Thyroid gland (tissue), 4 donors: ENCODE measurements at places on chromosomes 7 and 10.

DNA sequence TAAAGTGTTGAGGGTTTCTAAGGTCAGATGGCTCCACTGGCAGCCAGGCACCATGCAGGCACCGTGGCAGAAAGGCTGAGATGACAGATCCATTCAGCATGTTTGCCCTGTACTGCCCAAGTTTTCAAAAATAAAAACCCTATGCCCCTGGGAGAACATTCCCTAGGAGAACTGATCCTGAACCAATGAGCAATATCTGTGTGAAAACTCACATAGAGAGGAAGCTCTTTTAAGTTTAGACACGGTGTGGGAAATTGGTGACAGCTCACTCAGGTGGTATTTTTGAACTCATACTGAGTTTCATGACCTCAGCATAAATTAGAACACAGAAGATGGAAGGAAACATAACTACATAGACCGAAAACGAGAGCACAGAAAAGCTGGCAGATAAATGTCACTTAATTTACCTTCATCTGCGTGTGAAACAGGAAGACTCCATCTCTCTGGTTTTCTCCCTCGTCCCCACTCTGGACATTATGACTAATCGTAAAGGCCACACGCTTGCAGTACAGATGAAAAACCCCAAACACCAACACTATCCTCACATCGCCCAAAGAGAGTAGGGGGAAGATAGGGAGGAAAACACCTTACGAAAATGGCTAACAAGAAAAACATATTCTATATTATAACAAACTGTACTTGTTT is 127.8 kb downstream of the ICA1 start:
- DNase-seq, result peak; percentile 52

GRCh38 chr7:115088893-115089292 is 167.0 kb downstream of the MDFIC start:
- no peak for DNase-seq

GRCh38 chr10:60735244-60735643 is 43.0 kb upstream of the CDK1 start:
- peak; percentile 50 for DNase-seq

GRCh38 chr7:69218576-69218975 is 379.7 kb upstream of the AUTS2 start:
- no peak for DNase-seq

DNA sequence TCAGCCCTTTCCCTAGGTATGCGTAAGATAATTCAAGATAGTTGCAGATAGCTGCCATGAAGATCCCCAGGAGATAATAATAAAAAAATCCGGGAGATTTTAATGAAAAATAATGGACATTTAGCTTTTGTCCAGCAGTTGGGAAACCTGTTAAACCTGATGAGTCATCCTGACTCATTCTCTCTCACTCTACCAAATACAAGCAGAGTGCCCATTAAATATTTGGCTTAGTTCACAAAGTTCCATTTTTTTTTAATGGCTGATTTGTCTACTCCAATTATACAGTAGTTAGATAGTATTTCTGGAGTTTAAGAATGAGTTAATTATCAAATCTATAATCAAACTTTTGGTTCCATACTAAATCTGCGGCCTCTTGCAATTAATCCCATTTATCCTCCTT is 2.1 kb upstream of the SHTN1 start:
- no peak for DNase-seq

DNA sequence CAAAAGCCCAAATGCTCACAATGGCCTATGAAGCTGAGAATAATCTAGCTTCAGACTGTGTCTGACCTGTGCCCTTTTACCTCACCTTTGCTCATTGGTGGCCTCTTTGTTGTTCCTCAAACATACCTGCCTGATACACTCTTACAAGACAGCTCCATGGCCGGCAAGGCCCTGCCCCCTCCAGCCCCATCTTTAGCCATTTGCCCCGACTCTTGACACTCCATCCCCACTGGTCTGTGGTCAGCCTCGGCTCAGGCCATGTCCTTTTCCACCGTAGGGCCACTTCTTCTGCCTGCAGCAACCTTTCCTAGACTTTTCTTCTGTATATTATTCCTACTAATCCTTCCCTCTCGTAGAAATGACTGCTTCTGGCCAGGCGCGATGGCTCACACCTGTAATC is 265.2 kb downstream of the RPS24 start:
- no peak for DNase-seq

DNA sequence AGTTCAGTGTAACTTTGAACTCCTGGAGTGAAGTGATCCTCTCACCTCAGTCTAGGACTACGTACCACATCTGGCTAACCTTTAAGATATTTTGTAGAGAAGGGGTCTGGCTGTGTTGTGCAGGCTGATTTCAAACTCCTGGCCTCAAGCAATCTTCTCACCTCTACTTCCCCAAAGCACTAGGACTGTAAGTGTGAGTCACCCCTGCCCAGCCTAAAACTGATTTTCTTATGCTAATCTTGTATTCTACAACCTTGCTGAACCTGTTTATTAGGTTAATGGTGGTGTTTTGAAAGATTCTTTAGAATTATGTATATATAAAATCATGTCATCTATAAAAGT is 58.0 kb downstream of the LCOR start:
- DNase-seq, result no peak

DNA sequence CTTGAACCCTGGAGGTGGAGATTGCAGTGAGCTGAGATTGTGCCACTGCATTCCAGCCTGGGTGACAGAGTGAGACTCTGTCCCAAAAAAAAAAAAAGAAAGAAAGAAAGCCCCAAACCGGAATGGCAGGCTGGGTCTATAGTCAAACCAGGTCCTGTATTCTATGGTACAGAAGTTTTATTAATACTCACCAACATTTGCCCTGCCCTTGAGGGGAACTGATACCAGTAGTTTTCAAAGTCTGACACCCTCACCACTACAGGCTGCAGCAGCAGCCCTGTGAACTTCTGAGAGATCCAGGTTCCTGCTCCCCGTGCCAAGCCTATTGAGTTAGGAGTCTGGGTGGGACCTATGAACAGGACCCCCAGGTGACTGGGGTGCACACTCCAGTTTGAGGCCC is 80.6 kb downstream of the RGS10 start:
- no peak for DNase-seq

DNA sequence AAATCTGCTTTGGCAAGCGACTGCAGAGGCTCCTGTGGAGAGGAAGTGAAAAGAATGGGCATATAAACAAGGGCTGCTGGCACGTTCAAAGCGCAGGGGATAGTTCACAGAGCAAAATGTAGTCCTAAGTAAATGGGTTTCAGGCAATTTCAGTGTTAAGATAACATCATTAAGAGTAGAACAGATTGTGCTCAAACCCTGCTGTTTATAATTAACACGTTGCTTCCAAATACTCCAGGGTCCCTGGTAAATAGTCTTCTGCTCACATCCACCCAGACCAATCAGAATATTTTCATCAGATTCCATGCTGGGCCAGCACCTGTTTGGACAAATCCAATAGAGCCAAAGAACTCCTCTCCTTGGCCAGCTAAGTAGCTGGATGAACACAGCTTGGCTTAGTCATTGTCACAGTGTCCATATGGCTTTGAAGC is 81.4 kb downstream of the ORC5 start:
- no peak for DNase-seq

DNA sequence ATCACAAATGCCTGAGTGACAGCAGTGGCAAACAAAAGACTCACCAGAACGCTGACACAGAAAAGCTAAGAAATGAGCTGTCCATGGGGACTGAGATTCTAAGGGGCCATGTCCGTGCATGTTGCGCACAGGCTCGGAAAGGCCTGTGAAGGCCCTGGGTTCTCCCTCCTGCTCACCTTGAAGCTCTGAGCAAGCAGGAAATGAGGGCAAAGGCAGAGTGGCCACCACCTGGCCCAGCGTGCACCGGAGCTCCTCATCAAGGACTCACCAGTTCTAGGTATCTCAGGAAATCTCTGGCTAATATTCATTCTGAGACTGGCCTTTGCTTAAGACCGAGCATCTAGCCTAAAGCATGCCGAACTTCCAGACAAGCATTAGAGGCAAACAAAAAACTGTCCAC is 52.7 kb downstream of the MAD1L1 start:
- DNase-seq, result no peak
